ENCODE measurements at places on chromosomes 13 and 19.

GRCh38 chr13:76000131-76000530 lies 364.0 kb downstream of the LMO7 start:
- H3K4me1 ChIP-seq, result no peaks in the 10 kb centered on the region
- no peaks in the 10 kb centered on the region for H3K27me3 ChIP-seq

DNA sequence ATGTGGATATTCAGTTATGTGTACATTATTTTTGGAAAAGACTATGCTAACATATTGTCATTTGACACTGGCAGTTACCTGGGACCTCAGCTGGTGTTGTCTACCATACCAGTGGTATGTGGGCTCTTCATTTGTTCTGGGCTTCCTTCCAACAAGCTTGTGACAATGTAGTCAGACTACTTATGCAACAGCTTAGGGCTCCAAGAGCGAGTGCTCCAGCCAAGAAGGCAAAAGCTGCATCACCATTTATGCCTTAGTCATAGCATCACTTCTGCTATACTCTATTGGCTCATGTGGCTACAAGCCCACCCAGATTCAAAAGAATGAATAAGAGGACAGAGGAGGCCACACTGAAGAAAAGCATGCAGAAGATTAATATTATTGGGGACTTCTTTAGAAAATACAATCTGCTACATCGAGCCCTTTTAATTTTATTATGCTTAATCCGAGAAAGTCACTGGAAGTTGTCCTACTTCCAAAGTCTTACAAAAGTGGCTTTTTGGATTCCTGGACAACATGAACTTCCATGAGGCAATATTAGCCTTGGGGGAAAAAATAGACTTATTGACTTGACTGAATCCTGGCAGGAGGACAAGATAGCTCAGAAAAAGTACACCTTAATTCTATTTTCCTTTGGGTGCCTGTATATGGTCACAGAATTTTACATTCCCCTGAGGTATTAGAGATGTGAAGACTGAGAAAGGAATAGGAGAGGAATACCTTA lies 529.4 kb upstream of the HTR2A start:
- no peaks in the 10 kb centered on the region for H3K4me1 ChIP-seq
- H3K36me3 ChIP-seq, result no peaks in the 10 kb centered on the region
- no peak overlapping the region for H3K4me3 ChIP-seq
- H3K27ac ChIP-seq, result no peak overlapping the region

- no peak for DNase-seq
- peaks cover 38% of the 10 kb centered on the region for H3K36me3 ChIP-seq
- no peak overlapping the region for H3K4me3 ChIP-seq
- H3K27me3 ChIP-seq, result peaks cover 8% of the 10 kb centered on the region
- H3K27ac ChIP-seq, result no peak overlapping the region
Observed at GRCh38 chr19:45785097-45785496, 2.8 kb upstream of the DMPK start.

- no peaks in the 10 kb centered on the region for H3K36me3 ChIP-seq
- no peaks in the 10 kb centered on the region for H3K4me1 ChIP-seq
- no peaks in the 10 kb centered on the region for H3K27me3 ChIP-seq
- no peak for DNase-seq
Observed at GRCh38 chr13:96772426-96772825, 221.8 kb downstream of the OXGR1 start.

- H3K36me3 ChIP-seq, result no peaks in the 10 kb centered on the region
- no peak overlapping the region for H3K4me3 ChIP-seq
- H3K27me3 ChIP-seq, result no peaks in the 10 kb centered on the region
Observed at GRCh38 chr13:57740719-57741118, 109.2 kb downstream of the PCDH17 start.

- DNase-seq, result no peak
- H3K27ac ChIP-seq, result no peak overlapping the region
- no peaks in the 10 kb centered on the region for H3K36me3 ChIP-seq
- no peaks in the 10 kb centered on the region for H3K4me1 ChIP-seq
Observed at GRCh38 chr13:50672025-50672424, 171.5 kb downstream of the DLEU7 start.

DNA sequence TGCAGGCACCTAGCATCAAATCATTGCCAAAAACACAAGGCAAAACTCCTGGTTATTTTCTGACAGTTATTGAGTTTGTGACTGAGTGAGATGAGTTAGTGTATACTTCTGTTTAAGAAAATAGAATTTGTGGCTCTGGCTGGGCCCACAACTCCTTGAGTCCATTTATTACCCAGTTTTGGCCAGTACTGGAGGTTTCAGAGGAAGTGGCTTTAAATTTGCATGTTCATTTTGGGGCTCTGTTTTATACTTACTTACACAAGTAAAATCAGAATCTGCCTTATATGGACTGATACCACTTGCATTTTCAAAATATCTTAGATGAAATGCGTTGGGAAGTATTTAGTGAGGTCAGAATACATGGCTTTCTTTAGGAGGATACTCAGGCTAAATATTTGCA lies 29.0 kb downstream of the TNFSF11 start:
- peaks cover 5% of the 10 kb centered on the region for H3K36me3 ChIP-seq
- no peaks in the 10 kb centered on the region for H3K27me3 ChIP-seq
- no peak overlapping the region for H3K4me3 ChIP-seq
- no peak overlapping the region for H3K27ac ChIP-seq

- H3K36me3 ChIP-seq, result no peaks in the 10 kb centered on the region
- peaks cover 52% of the 10 kb centered on the region for H3K27me3 ChIP-seq
- H3K4me1 ChIP-seq, result peaks cover 9% of the 10 kb centered on the region
- no peak within 1 kb of the TSS for H3K4me3 ChIP-seq
- peak; percentile 62 for DNase-seq
Observed at GRCh38 chr19:17687857-17688784, at the start of gene UNC13A. Gene UNC13A (minus strand): TSS chr19:17688354. CDS start chr19:17688199, 155 bp downstream.

- no peaks in the 10 kb centered on the region for H3K27me3 ChIP-seq
- H3K36me3 ChIP-seq, result no peaks in the 10 kb centered on the region
- no peak overlapping the region for H3K27ac ChIP-seq
- H3K4me1 ChIP-seq, result no peaks in the 10 kb centered on the region
- no peak for DNase-seq
Observed at GRCh38 chr13:75861786-75862185, 225.7 kb downstream of the LMO7 start.

DNA sequence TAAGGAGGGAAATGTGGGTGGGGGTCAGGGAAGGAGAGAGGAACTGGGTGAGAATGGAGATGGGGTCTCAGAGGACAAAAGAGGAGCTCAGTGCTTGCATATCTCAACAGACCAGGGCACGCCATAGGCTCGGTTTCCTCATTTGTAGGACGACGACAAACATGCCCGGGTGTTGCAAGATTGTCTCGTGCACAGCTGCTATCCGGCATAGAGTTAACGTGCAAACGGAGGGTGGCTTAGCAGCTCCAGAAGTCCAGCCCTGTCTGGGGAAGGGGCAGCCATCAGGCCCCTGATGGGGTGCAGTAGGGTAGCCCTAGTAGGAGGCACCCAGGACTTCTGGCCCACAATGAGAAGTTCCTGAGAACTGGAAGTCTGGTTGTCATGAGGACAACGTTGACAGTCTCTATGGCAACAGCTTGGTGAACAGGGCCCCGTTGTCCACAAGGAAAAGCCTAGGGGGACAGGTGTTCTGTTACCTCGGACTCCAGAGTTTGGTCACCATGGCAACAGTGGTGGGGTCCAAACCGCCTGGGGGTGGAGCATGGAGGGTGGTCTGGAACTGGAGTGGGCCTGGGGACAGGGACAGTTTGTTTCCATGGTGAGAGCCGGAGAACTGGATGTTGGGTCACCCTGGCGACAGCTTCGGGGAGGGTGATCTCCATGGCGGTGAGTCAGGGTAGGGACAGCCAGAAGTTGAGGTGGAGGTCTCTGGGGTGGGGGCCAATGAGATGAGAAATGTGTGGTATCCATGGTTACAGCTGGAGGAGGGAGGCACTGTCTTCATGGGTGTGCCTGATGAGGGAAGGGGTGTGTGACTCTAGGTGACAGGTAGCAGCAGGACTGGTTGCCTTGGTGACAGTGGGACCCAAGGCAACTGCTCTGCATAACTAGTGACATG lies 16.8 kb downstream of the TM6SF2 start:
- H3K4me1 ChIP-seq, result peaks cover 6% of the 10 kb centered on the region
- H3K36me3 ChIP-seq, result no peaks in the 10 kb centered on the region
- no peak overlapping the region for H3K27ac ChIP-seq

DNA sequence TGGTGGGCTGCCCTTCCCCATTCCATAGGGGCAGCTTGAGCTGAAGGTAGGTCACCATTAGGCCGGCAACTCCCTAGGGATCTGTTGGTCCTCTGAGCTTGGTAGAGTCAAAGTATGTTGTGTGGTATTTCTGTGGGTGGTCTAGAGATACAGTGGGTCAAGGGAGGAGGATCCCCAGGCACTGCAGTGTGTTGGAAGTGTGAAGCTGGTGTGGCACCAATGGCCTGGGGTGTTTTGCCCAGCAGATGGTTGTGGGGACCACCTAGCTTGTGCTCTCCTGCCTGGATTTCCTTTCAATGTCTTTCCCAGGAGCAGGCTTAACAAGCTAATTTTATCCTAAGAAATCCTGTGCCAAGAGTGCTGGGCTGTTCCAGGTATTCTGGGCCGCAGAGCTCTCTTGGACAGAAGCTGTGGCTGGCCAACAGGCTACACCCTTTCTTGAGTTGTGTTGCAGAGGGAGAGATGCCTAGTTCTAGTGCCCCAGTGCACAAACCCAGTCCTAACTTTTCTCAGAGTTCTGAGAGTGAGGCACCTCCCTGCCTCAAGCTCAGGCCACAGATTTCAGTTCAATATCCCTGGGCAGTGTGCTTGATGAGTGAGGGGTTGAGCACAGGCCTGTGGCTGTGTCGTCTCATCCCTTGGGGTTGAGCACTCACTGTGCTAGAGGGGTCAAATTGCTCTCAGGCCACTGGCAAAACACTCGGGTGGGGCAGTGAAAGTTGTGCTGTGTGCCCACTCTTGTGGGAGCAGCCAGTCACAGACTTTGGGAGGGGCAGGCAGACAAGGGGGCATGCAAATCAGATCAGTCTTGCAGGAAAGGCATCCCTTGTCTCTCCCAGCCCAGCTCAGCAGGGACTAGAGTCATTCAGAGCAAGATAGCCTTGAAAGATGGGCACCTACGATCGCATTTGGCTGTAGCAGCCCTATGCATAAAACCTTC lies 1806.1 kb upstream of the MIR17HG start:
- H3K27me3 ChIP-seq, result no peaks in the 10 kb centered on the region
- no peaks in the 10 kb centered on the region for H3K4me1 ChIP-seq
- no peak overlapping the region for H3K4me3 ChIP-seq
- H3K36me3 ChIP-seq, result no peaks in the 10 kb centered on the region
- DNase-seq, result no peak
- H3K27ac ChIP-seq, result no peak overlapping the region

DNA sequence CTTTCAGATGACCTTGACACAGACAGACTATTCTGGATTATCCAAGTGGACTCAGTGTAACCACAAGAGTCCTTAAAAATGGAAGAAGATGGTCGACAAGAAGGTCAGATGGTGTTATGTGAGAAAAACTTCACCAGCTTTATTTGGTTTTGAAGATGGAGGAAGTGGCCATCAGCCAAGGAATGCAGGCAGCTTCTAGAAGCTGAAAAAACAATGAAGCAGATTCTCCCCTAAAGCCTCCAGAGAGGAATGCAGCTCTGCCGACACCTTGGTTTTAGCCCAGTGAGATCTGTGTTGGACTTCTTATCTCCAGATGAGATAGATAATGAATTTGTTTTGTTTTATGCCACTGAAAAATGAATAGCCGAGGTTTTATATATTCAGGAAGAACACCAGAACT lies 501.5 kb downstream of the DCT start:
- DNase-seq, result no peak
- H3K27ac ChIP-seq, result no peak overlapping the region
- H3K4me3 ChIP-seq, result no peak overlapping the region
- H3K36me3 ChIP-seq, result no peaks in the 10 kb centered on the region
- H3K4me1 ChIP-seq, result no peaks in the 10 kb centered on the region

DNA sequence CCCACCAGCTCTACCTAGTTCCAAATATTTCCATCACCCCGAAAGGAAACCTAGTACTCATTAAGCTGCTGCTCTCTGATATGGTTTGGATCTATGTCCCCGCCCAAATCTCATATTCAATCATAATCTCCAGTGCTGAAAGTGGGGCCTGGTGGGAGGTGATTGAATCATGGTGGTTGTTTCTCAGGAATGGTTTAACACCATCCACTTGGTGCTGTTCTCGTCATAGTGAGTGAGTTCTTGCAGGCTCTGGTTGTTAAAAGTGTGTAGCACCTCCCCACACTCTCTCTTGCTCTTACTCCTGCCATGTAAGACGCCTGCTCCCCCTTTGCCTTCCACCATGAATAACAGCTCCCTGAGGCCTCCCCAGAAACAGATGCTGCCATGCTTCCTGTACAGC lies 43.4 kb upstream of the MED4 start:
- peaks cover 10% of the 10 kb centered on the region for H3K4me1 ChIP-seq
- no peaks in the 10 kb centered on the region for H3K27me3 ChIP-seq
- DNase-seq, result peak; percentile 68
- H3K4me3 ChIP-seq, result no peak overlapping the region
- no peak overlapping the region for H3K27ac ChIP-seq

- H3K36me3 ChIP-seq, result peaks cover 6% of the 10 kb centered on the region
- peaks cover 40% of the 10 kb centered on the region for H3K4me1 ChIP-seq
- peak overlapping the region; percentile 95 for H3K4me3 ChIP-seq
- H3K27me3 ChIP-seq, result peaks cover 2% of the 10 kb centered on the region
Observed at GRCh38 chr19:15379999-15380647, 536 bp upstream of the AKAP8 start.

GRCh38 chr19:41821003-41821735 lies 23.3 kb downstream of the LYPD4 start:
- DNase-seq, result peak; percentile 53
- peaks cover 15% of the 10 kb centered on the region for H3K27me3 ChIP-seq
- no peak overlapping the region for H3K27ac ChIP-seq
- no peaks in the 10 kb centered on the region for H3K36me3 ChIP-seq
- H3K4me1 ChIP-seq, result no peaks in the 10 kb centered on the region
